ENCODE measurements at places on chromosomes 2 and 18.
A peak's percentile ranks its signal among the peaks of the same experiment; 100 is the strongest.

- no peak for DNase-seq
These were observed 185.8 kb upstream of the PIK3C3 start for GRCh38 chr18:41769265-41769664.

DNA sequence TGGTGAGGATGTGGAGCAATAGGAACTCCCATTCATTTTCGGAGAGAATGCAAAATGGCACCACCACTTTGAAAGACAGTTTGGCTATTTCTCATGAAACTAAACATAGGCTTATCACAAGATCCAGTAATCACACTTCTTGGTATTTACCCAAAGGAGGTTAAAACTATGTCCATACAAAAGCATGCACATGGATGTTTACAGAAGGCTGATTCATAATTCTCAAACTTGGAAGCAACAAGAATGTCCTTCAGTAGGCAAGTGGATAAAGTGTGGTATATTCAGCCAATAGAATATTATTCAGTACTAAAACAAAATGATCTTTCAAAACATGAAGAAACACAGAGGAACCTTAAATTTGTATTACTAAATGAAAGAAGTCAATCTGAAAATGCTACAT lies 440.6 kb downstream of the FBXO15 start:
- no peak for DNase-seq

GRCh38 chr2:29783666-29784065 lies 137.7 kb downstream of the ALK start:
- DNase-seq = no peak

GRCh38 chr2:85987266-85988174 lies 98.7 kb upstream of the ST3GAL5 start:
- DNase-seq = no peak

- no peak for DNase-seq
These were observed 576.5 kb downstream of the NRXN1 start for GRCh38 chr2:50455351-50455939.

DNA sequence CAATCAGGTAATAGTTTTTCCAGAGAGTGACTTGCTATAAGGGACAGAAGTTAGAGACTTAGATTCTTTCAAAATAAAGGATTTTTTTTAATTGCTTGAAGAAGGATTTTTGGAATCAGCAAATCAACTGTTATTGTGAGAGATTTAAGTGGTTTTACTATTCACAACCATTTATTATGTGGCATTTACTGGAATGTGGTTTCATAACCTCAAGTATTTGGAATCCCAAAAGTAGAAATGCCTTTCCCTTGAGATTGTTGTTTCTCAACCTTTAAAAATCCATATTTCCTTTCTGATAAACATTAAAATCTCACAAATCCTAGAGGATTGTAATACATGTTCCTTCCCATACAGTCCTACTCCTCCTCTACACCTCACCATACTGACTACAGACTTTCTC lies 5.0 kb downstream of the TANK start:
- no peak for DNase-seq

GRCh38 chr2:112481050-112481527 lies 867 bp upstream of the TTL start:
- DNase-seq = peak; percentile 81

- DNase-seq = no peak
These were observed 49.1 kb downstream of the TTC21B start for GRCh38 chr2:165904432-165904831.

- no peak for DNase-seq
These were observed at the start of gene SULT1C2 for GRCh38 chr2:108288534-108289106. Gene SULT1C2, plus strand, starts transcription at chr2:108288895. Its CDS starts 4,773 bp downstream, at chr2:108293668.

DNA sequence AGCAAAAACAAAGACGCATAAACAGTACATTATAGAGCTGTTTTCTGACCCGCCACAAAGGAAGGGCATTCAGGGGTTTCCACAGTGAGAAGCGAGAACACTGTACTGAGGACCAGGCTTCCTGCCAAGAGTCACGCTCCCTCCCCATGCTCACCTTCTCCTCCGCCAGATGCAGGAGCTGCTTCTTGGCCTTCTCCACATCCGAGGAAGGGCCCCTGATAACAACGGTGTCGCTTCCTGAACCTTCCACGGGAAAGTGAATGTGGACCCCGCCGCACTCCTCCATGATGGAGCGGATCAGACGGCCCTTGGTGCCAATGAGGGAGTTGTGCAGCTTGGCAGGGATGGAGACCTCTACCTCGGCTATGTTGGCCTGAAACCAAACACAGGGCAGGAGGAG lies 53.8 kb downstream of the ANO7 start:
- no peak for DNase-seq

DNA sequence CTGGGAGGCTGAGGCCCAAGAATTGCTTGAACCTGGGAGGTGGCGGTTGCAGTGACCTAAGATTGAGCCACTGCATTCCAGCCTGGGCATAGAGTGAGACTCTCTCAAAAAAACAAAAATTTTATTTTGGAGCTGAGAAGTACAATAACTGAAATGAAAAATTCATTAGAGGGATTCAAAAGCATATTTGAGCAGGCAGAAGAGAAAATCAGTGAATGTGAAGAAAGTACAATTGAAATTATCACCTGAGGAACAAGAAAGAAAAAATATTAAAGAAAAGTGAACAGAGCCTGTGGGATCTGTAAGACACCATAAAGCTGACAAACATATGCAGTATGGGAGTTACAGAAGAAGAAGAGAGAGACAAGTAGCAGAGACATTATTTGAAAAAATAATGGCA lies 137.1 kb downstream of the RAB3GAP1 start:
- no peak for DNase-seq

GRCh38 chr2:40851661-40852060 lies 399.8 kb upstream of the SLC8A1 start:
- no peak for DNase-seq

GRCh38 chr2:26619096-26619495 lies 22.1 kb downstream of the CIB4 start:
- no peak for DNase-seq

GRCh38 chr2:22279541-22279940 lies 1105.4 kb upstream of the KLHL29 start:
- no peak for DNase-seq

DNA sequence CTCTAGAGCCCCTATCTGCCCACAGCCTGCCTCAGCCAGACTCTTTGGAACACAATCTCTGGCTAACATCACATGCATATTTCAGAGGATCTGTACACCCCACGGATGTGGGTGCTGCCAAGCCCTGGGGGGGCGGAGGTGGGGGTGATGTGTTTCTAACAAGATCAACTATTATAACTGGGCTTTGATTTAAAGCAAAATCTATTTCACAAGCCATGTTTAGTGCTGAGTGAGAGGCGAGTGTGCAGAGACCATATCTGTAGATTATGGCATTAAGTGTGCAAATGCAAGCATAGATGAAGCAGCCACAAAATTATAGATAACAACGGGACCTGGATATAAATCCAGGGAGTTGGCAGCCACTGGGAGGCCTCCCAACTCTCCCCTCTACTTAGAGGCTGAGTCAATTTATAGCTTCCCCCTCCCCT lies 135.8 kb upstream of the SMAD2 start:
- no peak for DNase-seq

DNA sequence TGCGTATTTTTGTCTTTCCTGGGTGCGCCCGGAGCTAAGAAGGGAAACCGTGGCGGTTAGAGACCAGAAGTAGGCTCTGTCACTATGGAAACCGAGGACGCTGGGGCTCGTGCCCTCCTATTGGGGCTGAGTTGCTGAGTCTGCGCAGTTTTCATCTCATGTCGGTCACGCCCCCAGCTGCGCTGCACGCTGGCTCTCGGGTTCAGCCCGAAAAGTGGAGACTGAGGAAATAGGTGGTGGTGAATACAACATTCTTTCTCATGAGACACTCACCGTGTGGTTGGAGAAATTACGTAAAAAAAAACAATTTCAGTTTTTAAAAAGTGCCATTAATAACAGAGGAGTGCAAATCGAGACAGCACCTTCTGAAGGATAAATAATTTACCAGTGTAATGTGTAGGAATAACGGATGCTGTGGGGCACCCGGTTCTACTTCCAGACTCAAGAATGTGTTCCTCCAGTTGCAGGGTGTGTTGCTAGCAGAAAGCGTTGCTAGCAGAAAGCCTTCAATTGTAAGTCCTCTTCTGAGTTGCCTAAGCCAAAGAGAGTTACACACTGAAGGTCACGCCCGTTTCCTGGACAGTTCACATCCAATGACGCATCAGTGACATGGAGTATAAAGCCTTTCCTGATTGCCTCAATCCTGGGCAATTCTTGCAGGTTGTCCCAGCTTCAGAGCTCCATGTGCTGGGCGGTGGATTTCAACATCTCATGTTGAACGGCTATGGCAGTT lies 20.4 kb upstream of the CXXC1 start:
- peak; percentile 86 for DNase-seq

DNA sequence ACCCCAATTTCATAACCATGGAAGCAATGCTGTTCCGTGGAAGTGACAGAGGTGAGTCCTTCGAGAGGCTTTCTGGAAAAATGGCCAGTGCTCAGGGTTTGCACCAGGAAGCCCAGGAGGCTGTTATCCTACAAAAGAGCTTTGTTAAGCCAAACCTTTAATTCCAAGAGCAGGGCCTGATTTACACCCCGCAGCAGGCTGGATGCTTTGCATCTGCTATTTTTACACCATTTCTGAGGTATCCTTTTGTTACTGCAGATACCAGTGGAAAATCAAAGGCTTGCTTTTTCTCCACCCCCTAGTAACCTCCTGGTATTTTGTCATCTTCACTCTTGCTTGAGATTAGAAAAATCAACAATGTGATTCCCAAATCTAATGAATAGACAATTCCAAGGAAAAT lies 380.6 kb downstream of the SOX11 start:
- DNase-seq = no peak

- no peak for DNase-seq
These were observed 76.2 kb downstream of the ATAD2B start for GRCh38 chr2:23850564-23851256.

DNA sequence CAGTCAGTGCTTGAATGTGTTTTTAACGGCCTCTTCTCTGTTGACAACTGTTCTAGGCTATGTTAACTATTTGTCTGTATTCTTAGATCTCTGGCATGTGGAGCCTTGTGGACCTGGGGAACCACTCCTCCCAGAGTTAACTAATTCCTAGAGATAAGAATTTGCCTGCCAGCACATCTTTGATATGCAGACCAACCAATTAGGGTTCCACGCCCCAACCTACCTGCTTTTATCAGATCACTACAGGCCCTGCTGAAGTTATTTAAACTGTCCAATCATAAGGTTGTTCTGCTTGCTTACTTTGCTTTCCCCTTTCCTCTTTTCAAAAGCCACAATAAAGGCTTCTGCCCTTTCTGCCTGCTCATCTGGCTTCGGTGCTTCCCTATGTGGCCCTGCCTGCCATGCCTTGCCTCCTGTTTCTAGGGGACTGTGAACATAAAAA lies 8.5 kb upstream of the CYBRD1 start:
- no peak for DNase-seq

DNA sequence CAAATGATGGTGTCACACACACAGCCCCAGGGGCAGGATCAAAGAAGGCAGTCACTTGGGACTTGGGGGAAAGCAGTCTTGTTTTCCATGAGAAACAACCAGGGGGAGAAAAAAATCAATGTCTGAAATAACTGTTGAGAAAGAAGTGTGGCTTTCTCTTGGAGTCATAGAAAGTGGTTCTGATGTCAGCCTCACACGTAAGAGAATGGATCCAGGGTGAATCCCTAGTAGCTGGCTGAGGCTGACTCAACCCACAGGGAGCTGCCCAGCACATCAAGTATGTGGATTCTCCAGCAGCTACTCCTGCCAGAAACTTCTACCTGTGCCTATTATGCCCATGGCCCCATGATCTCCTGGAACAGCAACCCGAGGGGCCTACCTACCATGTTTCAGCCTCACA lies 33.6 kb upstream of the ZBTB7C start:
- DNase-seq = no peak

- no peak for DNase-seq
These were observed 218.6 kb downstream of the HRH4 start for GRCh38 chr18:24679062-24679461.

- DNase-seq = no peak
These were observed 157.4 kb upstream of the RGPD4 start for GRCh38 chr2:107669335-107669734.

DNA sequence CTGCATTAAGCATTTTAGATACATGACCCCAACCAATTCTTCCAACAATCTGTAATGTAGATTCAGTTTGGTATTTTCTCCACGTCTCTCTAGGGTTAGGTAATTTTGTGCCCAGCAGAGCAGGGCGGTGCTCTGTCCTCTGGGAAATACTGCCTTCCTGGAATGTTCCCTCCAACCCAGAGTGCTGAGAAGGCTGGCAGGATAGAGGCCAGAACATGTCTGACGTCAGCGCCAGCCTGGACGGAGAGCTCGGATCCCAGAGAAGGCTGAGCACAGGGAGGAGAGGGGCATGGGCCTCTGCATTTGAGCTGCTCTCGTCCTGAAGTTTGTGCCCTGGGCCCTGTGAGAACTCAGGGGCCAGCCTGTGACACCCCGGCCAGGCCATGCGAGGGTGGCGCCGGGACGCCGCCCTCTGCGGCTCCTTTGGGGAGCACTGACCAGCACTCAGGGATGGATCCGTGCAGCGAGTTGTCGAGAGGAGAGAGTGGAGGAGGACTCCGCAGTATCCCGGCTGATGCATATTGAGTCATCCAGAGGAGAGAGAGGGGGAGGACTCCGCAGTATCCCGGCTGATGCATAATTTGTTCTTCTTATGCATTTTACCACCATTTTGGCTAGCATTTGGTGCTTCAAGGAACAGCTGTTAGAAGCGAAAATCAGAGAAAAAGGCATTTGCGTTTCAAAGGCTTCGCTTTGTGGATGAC lies 80.0 kb upstream of the PXDN start:
- DNase-seq = no peak
